ENCODE measurements at places on chromosomes 6 and 20.

DNA sequence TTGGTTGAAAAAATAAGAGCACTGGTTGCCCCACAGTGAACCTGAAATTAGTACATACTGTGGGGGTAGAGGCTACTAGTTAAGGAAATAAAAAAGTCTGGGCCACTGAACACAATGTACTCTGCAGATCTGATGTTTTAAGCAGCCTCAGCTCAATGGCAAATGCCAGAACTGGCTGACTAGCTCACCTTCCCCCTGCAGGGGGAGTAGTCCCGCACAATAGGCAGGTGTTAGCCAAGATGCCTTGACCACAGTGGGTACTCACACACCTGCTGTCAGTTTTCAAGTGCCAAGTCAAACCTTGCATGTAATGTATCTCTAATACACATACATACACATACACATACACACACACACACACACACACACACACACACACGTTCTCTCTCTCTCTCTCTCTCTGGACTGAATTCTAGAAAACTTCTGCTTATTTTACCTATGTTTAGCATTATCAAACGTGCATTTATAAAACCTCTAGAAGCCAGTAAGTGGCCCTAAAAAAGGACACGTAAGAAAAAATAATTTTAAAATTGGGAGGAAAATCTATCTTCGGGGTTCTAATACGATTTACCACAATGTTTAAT is 36.1 kb downstream of the GMDS start:
- peak; percentile 68 for DNase-seq

GRCh38 chr6:107318100-107318736 is 141.1 kb downstream of the PDSS2 start:
- peak; percentile 30 for DNase-seq

GRCh38 chr6:55469951-55470366 is 109.0 kb downstream of the HMGCLL1 start:
- no peak for DNase-seq

GRCh38 chr6:28817808-28818145 is 106.0 kb downstream of the TRIM27 start:
- DNase-seq: no peak

GRCh38 chr6:16712931-16713484 is 48.3 kb downstream of the ATXN1 start:
- no peak for DNase-seq

- no peak for DNase-seq
Measured at GRCh38 chr6:133567636-133568035, 321.3 kb upstream of the TCF21 start.

DNA sequence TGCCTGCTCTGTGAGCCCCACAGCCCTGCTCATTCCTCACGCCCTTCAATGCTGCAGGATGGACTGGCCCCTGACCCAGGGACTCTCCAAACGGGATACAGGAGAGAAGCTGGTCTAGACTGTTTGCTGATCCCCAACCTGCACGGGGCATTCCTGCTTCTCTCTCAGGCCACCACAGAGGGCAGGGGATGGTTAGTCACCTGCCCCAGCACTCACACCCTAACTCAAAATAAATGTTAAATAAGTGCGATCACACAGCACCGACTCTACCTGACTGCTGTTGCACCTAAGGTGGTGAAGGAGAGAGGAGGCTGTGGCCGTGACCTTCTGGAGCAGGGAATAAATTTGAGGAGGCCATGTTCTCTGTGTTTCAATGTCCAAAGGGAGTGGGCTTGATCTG is 39.9 kb upstream of the TGM6 start:
- DNase-seq: no peak

DNA sequence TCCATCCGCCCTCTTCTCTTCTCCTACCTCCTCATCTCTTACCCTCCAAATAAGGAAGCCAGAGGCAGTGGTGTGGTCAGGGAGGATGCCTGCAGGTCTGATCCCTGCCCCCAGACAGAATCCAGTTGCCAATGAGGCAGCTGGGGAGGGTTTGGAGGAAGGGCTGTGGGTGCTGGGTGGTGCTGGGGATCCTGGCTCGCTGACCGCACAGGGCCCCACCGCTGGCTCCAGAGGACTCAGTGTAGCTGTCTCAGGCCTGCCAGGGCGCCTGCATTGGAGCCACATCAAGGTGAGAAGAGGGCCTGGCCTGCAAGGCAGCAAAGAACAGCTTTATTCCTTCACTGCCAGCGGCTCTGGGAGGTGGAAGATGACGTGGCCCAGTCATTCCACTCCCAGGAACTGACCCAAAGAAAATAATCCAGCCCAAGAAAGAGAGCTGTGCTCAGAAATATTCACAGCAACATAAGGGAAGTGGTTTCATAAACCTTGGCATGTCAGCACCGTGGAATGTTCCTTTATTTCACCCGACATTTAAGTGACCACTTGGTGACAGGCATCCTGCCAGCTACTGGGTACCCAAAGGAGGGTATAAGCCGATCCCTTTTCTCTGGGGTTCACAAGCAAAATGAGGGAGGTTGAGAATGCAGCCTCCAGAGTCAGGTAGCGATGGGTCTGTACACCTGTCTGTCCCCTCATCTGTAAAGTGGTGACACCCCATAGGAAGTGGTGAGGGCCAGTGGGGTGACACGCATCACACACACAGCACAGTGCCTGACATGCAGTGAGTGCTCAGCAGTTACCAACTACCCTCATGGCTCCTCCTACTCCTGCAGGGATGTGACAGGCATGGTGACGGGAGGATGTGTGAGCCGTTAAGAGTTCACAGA is 125.1 kb downstream of the SNX5 start:
- DNase-seq: no peak

DNA sequence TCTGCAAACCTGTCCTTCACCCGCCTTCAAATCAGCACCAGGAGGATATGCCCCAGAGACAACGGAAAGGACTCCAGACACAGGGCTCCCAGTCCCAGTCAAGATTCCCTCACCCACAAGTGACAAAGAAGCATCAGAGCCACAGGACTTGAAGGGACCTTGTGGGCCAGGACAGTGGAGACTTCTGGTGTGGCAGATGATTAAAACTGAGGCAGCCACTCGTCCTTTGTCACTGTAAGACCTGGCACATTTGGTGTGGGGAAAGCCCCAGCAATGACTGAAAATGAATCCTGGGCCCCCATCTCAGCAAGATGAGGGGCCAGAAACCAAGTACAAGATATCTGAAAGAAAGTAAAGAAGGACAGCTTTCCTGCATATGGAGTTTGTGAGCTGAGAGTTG is 15.6 kb upstream of the GMPR start:
- DNase-seq: no peak

DNA sequence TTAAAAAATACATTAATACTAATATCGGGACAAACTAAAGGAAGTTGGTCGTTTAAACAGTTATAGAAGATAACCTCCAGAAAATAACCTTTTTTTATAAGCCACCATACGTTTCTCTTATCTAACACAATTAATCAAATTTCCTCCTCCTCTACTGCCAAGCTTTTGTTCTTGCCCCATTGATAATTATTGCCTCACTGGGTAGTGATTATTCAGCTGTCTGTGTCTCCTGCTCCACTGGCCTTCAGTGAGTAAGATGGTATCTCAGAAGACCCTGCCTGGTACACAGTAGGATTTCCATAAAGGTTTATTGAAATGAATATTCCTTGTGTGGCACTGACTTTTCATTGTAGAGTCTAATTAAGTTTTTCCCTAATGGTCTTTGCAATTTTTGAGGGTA is 165.5 kb upstream of the SCGN start:
- DNase-seq: no peak

GRCh38 chr6:47400581-47400980 is 77.0 kb upstream of the CD2AP start:
- no peak for DNase-seq

DNA sequence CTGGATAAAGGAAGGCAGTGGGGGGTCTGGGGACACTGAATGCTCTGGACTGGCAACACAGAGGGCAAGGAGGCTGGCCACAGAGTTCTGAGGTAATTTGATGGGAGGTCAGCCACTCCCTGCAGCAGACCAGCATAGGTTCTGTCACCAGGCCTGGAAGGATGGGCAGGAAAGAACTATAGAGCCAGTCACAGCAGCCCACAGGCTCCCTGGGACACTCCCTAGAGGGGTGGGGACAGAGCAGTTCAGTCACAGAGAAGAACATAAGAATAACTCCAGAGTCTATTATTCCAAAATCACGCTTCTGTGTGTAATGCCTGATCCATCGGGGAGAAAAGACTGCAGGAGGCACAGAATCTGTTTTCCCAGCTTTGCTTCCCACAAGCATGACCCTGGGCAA is 19.6 kb downstream of the DYNLRB1 start:
- no peak for DNase-seq

DNA sequence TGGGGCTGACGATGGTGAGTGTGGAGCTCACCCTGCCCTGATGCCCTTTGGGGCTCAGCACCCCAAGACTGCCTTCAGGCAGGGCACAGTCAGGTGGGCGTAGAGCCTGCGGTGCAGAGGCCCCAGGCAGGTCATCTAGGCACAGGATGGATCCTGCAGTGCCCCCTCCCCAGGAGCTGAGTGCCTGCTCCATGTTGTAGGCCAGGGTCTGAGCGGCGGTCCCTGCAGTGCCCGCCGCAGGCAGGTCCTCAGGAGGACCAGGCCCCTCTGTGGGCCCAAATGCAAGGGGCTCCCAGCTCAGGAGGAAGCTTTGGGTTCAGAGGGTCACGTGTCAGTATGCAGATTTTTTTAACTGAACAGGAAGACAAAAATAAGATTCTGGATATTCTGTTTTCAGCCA is 2.8 kb downstream of the MRGBP start:
- DNase-seq: no peak

DNA sequence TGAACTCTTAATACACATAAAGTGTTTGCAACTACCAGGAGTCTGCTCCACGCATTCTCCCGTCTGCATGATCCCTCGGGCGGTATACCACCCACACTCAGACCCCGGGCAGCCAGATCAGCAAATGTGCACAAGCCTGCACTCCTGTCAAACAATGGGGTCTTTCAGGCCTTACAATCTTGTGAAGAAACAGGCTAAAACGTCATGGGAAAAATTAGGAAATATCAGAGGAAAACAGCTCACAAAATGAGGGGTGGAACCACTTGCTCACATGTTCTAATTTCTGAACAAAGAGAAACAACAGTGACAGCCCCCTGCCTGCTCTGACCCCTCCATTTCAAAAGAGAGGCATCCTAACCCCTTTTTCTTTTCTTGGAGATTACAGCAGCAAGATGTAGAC is 69.4 kb downstream of the BACH2 start:
- DNase-seq: no peak

DNA sequence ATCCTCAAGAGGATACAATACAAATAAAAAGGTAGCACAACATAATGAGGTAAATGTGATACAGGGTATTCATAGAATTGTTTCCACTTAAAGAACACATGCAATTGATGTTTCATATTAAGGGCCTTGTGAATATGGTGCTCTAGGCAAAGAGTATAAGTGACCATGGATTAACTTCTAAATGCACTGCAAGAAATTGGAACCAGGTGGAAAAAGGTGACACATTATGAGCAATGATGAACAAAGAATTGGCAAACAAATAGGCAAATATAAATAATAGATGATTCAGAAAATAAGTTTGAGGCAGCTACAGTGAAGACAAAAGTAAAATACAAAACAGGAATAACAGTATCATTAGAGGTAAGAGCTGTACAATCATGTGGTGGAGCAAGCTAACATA is 192.0 kb downstream of the GRIK2 start:
- DNase-seq: peak; percentile 3

DNA sequence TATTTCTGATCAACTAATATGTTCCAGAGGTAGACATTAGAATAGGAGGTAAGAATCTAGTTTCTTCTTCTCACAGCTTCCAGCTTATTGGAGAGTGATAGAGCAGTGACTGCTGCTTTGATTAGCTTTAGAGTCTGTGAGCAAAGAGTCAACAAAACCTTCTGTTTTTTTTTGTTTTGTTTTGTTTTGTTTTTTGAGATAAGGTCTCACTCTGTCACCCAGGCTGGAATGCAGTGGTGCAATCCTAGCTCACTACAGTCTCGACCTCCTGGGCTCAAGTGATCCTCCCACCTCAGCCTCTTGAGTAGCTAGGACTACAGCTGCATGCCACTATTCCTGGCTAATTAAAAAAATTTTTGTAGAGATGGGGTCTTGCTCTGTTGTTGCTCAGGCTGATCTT is 39.3 kb downstream of the TSBP1 start:
- no peak for DNase-seq

DNA sequence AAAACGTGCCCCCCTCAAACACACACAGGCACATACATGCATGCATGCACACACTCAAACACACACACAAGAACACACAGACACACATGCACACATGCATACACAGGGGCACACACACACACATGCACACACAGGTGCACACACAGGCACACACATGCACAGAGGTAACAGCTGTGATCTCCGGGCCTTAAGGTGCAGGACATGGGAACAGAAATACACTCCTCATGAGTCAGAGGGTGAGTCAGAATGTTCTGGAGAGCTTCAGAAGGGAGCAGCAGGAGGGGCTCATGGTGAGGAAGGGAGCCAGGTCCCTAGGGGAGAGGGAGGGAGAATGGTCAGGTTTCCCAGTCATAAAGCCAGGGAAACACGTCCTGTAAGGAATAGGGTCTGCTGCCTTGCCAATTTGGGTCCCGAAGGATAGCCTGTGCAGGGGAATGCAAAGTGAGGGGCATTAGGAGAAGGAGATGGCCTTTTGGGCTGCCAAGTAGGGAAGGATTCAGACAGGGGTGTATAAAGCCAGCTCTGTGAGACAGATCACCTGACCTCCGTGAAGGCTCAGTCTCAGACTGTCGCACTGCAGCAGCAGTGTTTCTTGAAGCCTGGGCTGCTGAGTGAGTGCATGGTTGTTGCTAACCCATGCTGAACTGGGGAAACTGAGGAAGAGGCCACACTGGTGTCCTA is 123.9 kb downstream of the MAFB start:
- no peak for DNase-seq

- DNase-seq: no peak
Measured at GRCh38 chr6:36368421-36368820, 19.0 kb downstream of the ETV7 start.

DNA sequence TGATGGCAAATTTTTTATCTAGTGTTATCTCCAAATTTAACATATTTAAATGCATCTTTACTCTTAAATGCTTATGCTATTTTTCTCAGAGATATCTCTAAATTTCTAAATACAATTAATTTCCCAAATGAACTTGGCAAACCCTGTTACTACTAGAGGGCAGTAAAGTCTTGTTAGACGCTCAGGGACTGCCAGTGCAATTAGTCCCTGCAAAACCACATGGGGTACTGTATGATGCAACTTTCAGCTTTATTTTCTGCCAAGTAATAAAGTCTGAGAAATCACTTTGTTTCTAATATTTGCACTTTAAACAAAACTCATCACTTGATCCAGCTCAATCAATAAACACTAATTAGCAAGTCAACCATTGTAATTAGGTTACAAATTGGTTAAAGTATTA is 76.0 kb upstream of the ADGRB3 start:
- DNase-seq: peak; percentile 49

DNA sequence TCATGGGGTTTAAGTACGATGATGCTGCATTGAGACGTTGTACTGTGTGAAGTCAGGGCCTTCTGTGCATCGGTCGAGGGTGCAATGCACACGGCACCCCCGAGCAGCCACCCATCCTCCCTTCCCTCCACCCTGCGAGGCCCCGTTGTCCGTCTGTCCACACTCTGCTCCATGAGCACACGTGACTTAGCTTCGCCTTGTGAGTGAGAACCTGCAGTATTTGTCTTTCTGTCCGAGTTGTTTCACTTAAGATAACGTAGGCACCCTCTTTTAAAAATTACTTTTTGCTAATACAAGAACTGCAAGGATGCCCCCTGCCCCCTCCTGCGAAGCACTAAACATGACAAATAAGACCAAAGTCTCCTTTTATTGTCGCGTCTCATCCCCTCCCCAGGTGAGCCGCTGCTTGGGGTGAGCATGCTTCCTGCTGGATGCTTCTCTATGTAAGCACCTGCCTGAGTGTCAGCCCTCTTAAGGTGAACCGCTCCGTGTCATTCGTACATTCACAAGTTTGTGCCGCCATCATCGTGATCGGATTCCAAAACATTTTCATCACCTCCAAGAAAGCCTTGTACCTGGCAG is 3.6 kb upstream of the RBBP8NL start:
- no peak for DNase-seq
